Activated CD8-positive, alpha-beta memory T cell treated with anti-CD3 and anti-CD28 coated beads for 4 hours (primary cell): ENCODE measurements at places on chromosomes 16 and 17.

- no peak for DNase-seq
These were observed 196.1 kb downstream of the GSG1L start for GRCh38 chr16:27867122-27868110.

DNA sequence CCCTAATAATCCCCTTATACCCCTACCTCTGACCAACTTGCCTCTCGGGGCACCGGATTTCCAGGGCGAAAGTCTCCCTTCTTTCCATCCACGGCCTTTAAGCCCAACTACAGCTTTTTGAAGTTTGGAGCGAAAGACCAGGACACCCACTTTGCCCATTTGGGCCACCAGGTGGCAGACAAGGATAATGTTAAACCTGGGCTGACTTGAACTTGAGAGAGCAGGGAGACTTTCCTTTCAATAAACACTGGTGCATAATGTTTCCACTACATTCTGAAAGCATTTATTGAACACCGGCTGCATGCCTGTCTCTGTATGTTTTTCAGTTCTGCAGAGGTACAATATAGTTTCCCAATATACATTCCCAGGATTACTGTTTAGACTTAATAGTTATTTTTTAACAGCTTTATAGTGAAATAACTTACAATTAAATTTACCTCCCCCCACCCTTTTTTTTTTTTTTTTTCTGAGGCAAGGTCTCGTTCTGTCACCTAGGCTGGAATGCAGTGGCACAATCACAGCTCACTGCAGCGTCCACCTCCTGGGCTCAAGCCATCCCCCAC is 6.9 kb upstream of the CES3 start:
- DNase-seq = peak; percentile 38

- no peak for DNase-seq
These were observed 36.0 kb downstream of the OSBPL7 start for GRCh38 chr17:47785538-47786123.

- DNase-seq = no peak
These were observed 2.5 kb downstream of the VASN start for GRCh38 chr16:4373909-4374742.

DNA sequence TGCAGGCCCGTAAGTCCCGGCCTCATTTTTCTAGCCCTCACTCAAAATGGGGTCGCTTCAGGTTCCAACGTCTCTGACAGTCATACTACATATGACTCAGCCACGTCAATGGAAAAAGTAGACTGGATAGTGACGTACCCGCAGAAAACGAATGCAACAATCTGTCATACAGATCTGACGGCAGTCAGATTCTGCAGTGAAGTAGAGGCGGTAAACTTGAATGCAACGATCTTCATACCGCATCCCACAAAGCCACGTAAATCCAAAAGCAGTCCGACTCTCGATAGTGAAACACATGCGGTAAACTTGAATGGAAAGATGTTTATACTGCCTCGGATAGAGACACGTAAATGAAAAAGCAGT is 38.4 kb upstream of the ARL4D start:
- DNase-seq = peak; percentile 76

DNA sequence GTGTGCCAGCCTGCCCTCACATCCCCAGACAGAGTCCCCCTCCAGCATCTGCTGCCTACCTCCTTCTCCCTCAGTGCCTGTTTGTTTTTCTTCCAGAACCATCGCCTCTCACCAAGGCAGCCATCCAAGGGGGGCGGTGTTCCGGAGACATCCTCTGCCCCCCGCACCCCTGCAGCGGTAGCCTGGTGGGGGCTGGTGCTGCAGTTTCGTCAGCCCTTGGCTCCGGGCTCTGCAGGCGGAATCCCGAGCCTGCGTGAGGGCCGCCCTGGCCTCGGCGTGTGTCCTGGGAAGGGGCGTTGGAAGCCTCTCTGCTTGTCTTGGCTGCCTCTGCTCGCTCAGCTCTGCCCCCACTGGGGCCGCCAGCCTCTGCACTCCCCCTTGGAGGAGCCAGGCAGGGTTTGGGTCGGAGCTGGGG is 126.0 kb upstream of the CIBAR2 start:
- no peak for DNase-seq
